Activated T-cell treated with anti-CD3 and anti-CD28 coated beads, Interleukin-2, amount 50 U/mL, for 48 hours (primary cell): ENCODE measurements at places on chromosomes 6 and 20.
A peak's percentile ranks its signal among the peaks of the same experiment; 100 is the strongest.

DNA sequence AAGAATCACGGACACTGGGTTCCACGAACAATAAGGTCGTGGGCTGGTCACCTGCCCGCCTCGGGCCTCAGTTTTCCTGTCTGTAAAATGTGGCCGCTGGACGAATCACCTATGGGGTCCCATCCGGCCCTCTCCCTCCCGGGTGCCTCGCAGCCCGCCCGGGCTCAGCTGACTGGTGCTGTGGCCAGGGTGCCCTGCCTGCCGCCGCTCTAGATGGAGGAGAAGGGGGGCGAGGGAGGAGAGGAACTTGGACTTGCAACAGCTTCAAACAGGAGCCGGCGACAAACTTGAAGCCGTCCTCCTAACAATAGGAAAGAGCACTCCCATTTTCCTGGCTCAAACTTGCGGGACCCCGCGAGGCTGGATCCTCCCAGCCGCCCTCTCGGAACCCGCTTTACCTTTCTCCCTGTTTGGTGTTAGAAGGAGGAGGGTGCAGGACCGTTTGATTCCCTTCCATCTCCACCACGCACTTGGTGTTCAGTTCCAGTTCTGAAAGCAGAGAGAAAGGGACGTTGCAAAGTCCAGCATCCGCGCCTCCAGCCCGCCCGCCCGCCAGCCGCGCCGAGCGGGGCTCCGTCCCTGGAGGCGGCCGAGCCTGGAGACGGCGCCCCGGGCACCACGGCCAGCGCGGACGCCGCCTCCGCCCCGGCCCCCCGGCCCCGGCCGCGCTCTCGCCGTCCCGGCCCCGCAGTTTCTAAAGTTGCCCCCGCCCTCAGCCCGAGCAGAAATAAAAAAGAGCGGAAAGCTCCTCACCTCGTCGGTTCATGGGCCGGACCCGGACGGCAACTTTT, 584 bp downstream of the KIF13A start:
- DNase-seq: peak; percentile 20

DNA sequence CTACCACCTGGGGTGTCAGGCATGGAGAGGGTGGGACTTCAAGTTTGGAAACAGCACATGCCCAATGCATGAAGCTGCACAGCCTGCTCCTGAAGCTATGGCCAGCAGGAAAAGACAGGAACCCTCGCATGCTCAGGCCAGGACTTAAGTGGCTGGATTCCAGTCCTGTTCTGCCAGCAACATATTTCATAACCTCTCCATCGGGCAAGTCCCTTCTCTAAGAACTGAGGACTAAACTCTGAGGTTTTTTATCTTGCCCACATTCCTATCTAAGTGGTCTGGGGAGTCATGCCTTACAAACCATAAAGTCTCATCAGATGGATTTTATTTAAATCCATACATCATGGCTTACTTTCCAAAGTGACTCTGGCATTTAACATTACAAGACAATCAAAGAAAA, 27.5 kb upstream of the AGPAT4 start:
- no peak for DNase-seq

DNA sequence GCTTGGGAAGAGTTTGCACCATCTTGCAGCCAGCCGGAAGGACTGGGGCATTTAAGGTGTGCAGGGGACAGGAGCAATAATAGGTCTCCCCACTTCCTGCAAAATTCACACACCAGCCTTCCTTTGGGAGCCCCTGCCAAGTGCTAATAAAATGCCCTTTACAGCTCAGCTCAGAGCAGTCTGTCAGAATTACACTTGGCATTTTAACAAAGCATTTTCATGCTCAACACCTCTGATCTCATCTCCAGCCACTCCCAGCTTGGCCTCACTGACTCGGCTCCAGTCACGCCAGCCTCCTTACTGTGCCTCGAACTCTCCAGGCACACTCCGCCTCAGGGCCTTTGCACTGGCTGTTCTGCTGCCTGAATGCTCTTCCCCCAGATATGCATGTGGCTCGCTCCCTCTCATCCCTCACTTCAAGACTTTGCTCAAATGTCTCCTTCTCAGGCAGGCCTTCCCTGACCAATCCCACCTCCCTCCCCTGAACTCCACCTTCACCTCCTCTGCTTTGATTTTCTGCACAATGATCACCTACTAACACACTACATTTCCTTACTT, 43.7 kb downstream of the GRM4 start:
- no peak for DNase-seq

DNA sequence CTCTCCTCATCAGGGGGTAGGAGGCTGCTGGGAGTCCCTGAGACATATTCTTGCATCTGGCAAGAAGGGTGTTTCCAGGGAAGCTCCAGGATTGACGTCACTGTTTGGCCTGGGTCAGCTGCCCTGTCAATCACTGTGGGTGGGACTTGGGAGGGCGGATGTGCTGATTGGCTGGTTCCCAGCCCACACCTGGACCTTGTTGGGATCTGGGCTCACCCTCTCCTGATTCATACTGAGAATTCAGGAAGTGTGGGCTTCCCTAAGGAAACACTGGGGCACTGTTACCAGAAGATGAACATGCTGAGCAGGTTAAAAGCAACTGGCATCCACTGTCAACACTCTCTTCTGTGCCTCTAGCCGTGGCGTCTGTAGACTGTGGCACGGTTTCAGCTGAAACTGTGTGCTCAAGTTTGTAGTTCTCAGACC, 36.5 kb downstream of the CDH26 start:
- DNase-seq: no peak

DNA sequence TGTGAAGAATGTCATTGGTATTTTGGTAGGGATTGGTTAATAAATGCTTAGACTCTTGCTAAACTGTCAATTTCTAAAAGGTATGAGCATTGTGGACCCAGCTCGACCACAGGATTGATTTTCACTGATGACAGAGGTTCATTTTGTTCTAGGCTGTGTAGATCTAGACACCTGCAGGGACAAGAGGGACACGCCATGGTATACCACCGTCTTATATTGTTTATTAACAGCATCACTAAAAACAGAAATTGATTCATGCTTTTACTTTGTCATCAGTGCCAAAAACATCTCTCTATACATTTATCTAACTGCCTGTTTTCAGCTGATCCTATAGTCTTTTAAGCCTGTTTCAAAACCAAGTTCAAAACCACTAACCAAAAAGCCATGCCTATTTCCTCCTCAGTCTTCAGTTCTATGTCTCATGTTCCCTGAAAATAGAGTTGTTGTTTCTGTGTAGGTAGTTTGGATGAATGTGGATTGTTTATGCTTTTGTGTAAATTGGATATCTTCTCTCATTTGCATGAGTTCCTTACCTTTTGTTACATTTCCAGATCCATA, 109.8 kb downstream of the JAG1 start:
- DNase-seq: no peak

- no peak for DNase-seq
These were observed 611.2 kb downstream of the UTRN start for GRCh38 chr6:144896289-144896688.

- no peak for DNase-seq
These were observed 46.3 kb upstream of the SCRT2 start for GRCh38 chr20:721876-722275.

GRCh38 chr6:158869826-158870648, 50.9 kb upstream of the EZR start:
- no peak for DNase-seq

DNA sequence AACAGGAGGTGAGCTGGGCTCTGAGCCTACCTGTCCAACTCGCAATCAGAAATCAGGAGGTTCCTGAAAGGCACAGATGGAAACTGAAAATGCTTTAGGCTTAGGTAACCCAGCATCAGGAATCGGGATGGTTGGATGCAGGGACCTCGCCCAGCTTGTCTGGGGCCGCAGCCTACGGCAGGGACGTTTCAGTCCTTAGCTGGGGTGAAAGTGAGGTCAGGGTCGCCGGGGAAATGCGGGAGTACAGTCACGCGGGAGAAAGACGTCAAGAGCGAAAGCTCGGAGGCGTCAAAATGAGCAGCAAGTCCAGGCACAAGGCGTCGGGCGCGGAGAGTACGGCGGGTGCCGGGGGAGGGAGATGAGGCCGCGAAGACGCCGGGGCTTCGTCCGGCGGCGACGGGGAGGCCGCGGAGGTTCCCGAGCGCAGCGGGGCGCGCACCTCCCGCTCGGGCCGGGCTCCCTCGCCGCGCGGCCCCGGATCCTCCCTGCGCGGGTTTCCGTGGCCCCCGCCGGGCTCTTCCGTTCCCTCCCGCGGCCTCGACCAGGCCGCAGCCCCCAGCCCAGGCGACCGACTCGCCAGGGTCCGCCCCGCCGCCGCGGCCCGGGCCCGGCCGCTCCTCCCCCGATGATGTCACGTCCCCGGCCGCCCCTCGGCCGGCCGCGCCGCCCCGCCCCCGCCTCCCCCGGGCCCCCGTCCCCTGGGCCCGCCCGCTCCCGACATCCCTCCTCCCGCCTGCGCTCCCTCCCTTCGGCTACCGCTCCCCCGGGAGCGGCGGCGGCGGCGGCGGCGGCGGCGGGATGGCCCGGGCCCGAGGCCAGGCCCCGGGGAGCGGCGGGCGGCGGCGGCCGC, at the start of gene EBF4:
EBF4 (plus strand) TSS at position 745 of the 850 bp plus-strand sequence. CDS start 866 bp downstream, outside the sequence.
- peak; percentile 38 for DNase-seq

DNA sequence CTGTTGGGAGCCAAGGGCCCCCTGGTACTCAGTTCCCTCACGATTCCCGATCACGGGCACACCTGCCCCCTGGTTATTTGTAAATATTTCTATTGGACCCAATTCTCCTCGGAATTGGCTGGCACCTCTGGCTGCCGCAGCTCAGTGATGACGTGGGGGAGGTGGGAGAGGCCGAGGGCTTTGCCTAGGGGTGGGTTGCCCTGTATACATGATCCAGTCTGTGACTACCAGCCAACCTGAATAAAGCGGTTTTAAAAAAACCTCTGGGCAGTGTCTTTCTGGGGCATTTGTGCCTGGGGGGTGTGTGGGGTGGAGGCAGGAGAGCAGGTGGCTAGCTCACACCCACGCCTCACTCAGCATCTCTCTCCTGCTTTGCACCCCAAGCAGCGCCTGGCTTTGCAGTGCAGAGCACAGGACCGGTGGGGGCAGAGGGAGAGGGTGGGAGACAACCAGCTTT, 42.2 kb downstream of the VSTM2L start:
- no peak for DNase-seq

GRCh38 chr20:24165301-24166122, 176.9 kb upstream of the GGTLC1 start:
- no peak for DNase-seq

DNA sequence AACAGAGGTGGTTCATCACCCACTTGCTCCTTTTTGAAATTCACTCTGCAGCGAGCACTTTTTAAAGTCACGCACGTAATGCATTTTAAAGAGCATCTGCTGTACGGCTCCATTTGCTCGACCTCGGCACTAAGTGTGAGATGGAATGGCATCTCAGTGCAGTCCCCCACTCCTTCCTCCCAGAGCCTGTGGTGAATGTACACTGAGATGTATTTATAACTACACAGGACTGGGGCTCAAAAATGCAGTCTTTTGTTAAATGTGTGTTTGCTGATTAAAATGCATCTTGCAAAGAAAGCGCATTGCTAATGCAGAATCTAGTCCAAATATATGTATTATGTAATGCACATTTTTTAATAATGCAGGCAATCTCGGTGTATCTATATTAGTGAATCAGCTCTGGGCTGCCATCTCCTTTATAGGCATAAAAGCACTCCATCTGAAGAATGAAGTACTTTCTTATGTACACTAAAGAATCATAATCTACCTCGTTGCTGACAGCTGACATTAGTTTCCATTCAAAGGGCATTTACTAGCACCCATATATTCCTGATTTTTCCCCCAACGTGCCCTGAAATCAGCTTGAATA, 14.0 kb downstream of the GNAS-AS1 start:
- no peak for DNase-seq

DNA sequence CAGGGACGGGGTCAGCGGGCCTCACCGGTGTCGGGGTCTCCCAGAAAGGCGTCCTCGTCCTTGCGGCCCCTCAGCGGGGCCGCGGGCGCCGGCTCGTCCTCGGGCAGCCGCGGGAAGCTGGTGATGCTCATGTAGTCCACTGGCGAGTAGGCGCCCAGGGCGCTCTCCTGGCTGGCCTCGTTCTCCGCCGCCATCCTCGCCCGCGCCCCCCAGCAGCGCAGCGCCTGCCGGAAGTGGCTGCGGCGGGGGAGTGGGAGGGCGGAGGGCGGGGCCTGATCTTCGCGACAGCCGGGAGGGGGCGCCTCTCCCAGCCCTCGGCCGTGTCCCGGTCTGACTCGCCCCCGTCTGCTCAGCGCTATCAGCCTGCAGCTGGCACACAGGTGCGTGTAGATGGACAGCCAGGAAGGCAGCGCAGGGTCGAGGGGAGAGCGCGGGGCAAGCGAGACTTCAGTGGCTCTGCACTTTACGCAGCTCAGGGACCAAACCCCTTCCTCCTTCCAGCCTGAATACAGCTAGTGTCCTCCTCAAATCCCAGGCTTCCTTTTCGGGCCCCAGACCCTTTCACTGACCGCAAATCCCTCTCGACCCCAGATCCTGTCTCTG, at the start of gene GGT7:
GGT7 (minus strand) TSS at position 235 of the 603 bp plus-strand sequence; CDS start at position 194, 41 bp downstream.
- peak; percentile 90 for DNase-seq

GRCh38 chr6:5135788-5136376, 50.7 kb downstream of the PPP1R3G start:
- peak; percentile 59 for DNase-seq

DNA sequence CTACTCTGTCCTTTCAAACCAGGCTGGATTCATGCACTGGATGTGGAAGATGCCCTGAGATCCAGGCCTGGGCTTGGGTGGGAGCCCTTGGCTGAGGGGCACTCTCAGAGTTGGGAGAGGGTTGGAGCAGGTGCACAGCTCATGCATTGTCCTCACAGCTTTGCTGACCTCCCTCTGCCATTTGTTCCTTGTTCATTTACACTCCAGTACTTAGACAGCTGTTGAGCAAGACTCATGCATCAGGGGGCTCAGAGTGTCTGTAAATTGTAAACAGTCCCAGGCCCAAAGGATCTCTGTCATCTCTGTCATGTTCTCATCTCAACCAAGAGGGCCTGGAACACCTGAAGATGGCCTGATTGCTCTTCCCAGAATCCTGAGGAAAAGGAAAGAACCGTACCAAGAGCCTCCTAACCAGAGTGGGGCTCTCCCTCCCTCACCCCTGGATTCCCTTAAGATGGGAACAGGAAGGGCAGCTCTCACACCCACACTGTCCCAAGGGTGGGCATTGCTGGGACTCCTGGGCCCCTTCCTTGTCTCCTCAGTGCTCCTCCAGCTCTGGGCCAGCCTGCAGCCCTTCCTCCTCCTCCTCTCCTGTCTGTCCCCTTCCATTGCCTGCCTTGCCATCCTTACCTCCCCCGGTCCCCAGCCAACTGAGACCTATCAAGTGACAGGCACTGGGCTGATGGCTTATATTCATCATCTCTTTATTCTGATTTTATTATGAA, 132.9 kb downstream of the FOXO3 start:
- DNase-seq: no peak

GRCh38 chr6:133740816-133741215, 148.1 kb upstream of the TCF21 start:
- DNase-seq: no peak

DNA sequence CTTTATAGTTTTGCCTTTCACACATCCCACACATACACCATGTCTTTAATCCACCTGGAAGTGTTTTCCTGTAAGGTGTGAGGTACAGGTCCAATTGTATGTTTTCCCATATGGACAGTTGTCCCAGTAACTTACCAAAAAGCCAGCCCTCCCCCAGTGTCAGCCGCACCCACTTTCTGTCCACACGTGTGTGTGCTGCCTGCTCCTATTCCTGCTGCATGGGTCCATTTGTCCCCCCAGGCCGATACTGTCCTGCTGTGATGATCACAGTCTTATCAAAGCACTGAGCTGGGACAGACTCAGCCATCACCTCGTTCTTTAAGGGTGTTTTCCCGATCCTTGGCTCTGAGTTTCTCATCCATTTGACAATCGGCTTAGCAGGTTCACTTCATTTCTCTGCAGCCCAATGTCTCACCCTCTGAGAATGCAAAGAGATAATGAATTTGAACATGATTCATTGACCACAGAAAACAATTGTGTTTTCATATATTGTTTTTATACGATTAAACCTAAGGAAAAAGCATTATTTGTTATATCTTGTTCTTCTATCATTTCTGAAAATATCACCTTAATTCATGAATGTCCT, 9.6 kb downstream of the VSX1 start:
- peak; percentile 10 for DNase-seq
